Cardiac septum (tissue), 1 donor: ENCODE measurements at places on chromosomes 2 and 18.

DNA sequence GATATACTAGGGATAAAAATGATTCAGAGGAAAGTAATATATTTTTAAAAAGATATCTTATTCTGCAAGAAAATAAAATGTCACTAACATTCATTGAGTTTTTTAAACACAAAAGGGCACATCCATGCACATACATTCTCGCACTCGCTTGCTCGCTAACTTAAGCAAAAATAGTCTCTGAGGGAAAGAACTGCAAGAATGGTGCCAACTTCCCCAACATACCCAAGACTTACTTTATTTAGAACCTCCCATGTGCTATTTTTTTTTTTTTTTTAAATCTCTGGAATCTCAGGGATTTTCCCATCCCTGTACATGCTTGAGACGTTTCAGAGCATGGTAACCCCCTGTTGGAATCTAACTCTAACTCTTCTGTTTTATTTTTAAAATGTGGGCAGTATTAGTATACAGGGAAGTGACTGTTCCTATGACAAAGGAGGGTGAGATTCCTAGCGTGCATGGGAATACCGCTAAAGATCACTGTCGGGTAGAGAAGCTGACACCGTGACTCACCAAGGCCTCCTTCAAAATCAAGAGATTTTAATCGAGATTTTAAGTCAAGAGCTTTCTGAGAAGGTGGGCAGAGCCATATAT lies 187.9 kb upstream of the ZEB2 start:
- DNase-seq: no peak

- DNase-seq: no peak
These were observed 105.1 kb upstream of the SLC38A11 start for GRCh38 chr2:165060411-165060810.

- no peak for DNase-seq
These were observed 11.7 kb downstream of the SFT2D3 start for GRCh38 chr2:127712999-127713398.

DNA sequence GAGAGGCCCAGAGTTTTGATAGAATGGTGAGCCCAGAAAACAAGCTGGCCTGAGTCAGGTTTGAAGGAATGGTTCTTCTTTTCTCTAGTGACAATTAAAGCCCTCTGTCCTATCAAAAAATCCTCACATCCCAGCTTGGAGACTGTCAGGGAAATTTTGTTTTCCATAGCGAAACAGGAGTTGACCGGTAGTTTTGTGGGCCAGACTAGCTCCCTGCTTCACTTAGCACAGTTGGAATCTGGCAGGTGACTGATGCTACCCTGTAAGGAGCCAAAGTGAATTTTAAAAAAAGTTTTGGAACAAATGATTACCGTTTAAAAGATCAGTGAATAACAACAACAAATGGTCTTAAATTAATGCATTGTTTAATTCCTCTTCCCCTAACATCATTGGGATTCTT lies 6.7 kb downstream of the NAB1 start:
- no peak for DNase-seq

DNA sequence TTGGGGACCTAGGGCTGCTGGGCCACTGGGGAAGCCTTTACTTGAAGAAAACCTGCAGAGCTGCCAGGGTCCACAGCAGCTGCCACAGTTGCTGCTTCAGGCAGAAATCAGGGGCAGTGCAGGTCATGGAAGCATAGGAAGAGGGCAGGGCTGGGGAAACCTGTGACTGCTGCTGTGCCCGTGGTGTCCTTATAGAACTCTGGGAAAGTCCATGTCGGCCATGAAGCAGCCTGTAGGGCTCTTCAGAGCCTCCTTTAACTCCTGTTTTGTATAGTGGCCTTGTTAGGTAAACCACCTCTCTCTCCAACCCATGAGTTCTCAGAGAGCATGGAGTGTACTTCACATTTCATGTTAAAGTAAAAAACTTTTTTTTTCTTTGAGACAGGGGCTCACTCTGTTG lies 62.1 kb downstream of the SMAD4 start:
- DNase-seq: no peak

DNA sequence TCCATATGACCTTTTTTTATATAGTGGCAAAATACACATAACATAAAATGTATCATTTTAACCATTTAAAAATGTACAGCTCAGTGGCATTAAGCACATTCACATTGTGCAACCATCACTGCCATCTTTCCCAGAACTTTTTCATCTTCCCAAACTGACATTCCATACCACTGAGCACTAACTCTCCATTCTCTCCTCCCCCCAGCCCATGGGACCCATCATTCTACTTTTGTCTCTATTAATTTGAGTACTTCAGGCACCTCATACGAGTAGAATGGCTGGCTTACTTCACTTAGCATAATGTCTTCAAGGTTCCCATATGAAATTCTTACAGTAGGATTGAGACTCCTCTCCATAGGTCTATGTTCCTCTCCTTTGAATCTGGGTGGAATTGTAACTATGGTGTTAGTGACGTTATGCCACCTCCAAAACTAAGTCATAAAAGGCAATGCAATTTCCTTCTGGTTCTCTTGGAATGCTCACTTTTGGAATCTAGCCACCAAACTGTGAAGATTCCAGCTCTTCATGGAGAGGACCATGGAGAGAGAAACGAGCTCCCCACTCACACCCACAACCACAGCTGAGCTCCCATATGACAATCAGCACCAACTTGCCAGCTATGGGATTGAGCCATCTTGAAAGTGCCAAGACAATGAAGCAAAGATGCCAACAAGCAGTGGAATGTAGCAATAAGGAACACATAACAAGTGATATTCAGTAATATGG lies 9.8 kb upstream of the DNAJC27 start:
- no peak for DNase-seq

- no peak for DNase-seq
These were observed 24.3 kb downstream of the FAM171B start for GRCh38 chr2:186718122-186718521.

DNA sequence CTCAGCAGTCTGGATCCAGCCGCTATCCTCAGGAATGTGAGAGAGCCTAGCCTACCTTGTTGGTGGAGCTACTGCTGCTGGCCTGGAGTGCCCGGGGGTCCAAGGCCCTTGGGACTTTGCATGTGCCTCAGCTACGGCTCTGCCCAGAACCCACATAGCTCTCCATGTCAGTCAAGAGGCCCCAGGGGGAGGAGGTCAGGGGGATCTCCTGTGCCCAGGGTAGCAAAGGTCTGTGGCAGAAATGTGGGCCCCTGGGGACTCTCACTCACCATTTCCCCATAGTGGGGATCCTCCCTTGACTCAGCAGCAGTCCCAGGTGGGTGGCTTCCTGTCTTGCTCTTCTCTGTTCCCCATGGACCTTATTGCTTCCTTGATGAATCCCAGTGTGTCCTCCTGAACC lies 342.7 kb upstream of the CHAC2 start:
- DNase-seq: no peak

- DNase-seq: no peak
These were observed 17.5 kb upstream of the MGAT4A start for GRCh38 chr2:98748292-98749065.

- no peak for DNase-seq
These were observed 44.9 kb downstream of the PARD6G start for GRCh38 chr18:80202264-80202998.

DNA sequence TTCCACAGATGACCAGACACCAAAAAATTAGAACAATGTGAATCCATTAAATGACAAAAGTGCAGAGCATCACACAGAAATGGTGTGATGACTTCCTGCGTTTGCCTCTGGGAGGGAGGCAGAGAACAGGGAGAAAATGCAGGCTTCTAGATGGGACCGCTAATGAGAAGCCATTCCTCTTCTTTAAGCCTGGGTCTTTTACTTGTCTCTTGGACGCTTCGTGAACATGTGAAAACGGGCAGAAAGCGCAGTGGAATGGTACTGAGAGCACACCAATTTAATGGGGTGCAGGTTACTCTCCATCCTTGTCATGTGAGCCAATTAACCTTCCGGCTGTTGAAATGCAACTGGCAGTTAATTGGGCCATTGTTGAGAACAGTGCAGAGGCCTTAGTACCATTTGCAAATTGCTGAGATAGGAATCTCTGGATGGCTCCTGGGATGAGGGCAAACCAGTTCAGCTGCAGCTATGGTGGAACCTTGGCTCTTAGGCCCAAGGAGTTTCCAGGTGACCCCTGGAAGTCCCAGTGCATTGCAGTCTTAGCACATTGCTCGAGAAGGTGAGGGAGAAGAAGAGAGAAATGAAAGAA lies 210.4 kb upstream of the CXCR4 start:
- DNase-seq: no peak

- DNase-seq: no peak
These were observed 370.8 kb downstream of the TMEM182 start for GRCh38 chr2:103132536-103133217.

GRCh38 chr2:240916571-240917008 lies 10.5 kb downstream of the CROCC2 start:
- DNase-seq: peak; percentile 75

GRCh38 chr2:149050188-149050587 lies 11.7 kb downstream of the LYPD6B start:
- no peak for DNase-seq

GRCh38 chr2:45000921-45001868 lies 8.1 kb downstream of the SIX2 start:
- DNase-seq: peak; percentile 76

DNA sequence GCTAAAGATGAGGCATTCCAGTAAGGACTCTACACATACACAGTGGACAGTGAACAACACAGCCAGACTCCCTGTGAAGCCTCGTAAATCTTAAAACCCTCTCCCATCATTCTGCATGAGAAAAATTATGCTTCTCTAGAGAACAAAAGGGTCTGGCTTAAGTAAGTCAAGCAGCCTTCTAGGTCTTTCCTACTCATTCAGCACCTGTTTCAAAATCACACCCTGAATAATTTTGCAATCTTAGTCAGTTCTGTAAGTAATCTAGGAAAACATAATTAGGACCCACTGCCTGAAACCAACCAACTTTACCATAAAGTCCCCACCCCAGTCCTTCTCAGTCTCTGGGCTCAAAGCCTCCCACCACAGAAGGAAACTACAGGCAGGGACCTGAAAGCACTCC lies 19.7 kb downstream of the IAH1 start:
- DNase-seq: no peak

DNA sequence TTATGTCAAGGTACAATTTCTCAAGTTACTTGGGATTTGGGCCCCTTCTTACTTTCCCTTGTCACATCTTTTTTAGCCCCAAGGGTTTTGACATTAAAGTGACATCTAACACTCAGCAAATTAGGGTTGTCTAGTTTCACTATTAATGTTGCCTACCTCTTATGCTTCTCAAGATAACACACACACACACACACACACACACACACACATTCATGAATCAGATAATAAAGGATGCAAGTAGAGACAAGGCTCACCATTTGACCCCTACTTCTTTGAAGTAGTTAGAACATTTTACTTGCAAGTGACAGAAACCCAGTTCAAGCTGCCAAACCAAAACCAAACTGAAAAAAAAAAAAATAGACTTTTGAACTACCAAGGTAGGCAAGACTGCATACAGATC lies 138.8 kb downstream of the TRIB2 start:
- no peak for DNase-seq

GRCh38 chr2:100894105-100894795 lies 74.3 kb downstream of the NPAS2 start:
- DNase-seq: no peak

DNA sequence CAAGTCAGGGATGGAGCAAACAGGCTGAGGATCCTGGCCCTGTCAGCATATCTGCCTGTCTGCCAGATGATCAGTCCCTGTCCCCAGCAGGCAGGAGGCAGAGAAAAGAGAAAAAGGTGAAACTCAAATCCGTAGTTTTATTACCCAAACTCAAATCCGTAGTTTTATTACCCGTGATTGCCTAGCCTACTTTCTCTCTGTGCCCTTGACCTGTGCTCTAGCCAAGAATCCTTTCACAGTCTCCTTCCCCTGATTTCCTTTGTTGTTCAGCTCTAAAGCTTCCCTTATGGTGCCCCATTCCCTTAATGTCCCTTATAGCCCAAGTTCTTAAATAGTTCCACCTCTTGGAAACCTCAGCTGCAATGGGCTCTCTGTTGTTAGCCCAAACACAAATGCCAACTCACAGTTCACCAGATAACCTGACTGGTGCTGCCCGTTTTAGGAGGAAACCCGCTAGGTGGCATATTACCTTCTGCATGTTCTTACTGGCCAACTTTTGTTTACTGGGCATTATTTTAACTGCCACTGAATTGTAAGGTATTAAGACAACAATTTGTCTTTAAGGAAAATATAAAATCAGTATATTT lies 125.7 kb upstream of the FZD5 start:
- DNase-seq: no peak

DNA sequence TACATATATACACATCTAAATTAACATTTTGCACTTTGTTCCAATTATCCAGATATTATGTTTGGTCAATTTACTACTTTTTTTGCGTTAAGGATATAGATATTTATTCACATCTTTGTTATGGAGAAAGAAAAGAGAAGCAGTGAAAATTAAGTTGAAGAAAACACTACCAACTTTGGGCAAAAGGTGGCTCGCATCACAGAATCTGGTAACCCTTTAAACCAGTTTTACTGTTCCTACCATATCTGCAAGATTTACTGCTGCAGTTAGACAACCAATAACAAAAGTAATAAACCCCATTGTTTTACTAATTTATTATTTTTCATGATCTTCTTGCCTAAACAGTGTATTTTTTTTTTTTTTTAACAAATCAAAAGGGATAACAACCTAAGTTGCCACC lies 53.6 kb downstream of the SMAD2 start:
- DNase-seq: no peak

DNA sequence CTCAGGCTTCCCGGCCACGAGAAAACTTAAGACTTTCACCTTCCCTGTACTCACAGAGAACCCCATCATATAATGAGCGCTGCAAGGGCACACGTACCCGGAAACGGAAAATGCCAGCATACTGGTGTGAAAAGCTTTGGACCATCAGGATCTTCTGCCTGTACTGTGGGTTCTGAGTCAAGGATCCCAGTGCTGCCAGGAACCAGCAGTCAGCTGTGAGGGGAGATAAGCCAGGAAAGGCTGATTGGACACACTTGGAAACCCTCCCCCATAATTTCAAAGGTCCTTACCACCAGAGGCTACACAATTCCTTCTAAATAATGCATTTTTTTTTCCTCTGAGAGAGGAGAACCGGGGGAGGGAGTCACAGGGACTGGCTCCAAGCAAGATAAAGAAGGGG lies 31.4 kb downstream of the CAPN13 start:
- DNase-seq: no peak

DNA sequence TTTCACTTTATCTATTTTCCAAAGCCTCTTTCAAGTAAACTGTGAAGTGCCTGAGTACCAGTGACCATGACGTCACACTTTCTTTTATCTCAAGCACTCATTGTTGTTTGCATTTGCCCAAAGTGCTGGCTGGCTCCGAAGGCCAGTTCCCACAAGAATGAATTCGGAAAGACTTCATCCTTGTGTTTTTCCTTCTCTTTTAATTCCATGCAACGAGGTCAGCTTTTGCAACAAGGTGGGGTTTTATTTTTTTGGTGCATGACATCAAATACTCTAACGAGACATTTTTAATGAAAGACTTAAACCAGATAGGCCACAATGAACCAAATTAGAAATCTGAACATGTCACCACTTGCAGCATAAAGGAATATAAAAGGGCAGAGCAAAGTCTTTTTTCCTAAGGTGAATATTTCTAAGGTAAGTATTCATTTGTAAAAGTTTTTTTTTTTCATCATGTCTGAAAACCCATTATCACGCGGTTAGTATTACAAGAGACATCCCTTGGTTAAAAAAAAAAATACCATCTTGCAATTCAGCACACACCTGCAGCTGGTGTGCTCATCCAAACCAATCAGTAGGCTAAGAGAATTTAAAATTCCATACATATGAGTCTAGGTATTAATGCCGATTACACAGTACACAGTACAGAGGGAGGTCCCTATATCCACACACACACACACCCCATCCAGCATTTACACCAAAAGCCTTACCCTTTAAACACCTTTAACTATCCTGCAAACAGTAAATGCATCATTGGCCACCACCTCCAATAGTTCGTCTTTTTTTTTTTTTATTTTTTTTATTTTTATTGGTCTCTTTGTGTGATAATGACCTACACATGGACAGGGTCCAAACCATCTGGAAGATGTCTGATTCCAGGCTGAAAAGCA lies 2.3 kb downstream of the ARL4C start:
- no peak for DNase-seq
